Stimulated activated CD8-positive, alpha-beta memory T cell treated with anti-CD3 and anti-CD28 coated beads, Interleukin-2, amount 100 ng/mL, for 1 hour (primary cell): ENCODE measurements at places on chromosomes 16 and 17.

- no peak for DNase-seq
Observed at GRCh38 chr17:80599546-80600305, 55.1 kb downstream of the RPTOR start.

DNA sequence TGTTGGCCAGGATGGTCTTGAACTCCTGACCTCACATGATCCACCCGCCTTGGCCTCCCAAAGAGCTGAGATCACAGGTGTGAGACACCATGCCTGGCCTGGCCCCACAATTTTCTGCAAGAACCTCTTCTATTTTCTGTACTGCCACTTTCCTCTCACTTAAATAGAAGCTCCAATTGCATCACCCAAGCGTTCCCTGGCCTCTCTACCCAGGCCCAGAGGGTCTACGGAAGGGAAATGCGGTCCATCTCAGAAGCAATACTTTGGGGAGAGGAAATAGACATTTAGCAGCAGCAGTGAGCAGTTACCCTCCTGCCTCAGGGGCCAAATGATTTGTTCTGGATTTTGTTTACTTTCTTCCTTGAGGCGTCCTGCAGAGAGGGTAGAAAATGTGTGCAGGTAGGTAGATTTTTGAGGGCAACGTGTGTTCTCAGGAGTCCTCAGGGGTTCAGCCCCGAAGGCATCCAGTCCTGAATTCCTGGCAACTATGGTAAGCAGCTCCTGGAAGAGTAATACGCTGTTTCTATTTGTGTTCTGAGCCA is 11.0 kb downstream of the SLC6A4 start:
- DNase-seq: no peak

GRCh38 chr17:48892940-48893645 is 506 bp downstream of the ATP5MC1 start:
- DNase-seq: no peak

DNA sequence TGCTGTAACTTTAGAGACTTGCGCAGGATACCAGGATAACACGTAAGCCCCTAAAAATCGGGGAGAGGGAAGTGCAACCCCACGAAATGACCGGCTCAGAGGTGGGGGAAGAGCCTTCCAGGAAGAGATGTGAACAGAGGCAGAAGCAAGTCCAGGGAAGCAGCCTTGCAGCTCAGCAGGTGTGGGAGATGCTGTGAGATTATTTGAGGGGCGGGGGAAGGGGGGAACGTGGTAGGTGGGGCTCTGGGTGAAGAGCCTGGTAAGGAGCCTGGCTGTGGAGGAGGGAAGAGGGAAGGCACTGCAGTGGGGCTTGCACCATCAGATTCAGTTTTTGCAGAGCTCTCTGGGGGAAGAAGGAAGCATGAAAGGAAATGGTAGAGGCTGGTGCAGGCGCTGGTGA is 95.4 kb upstream of the CACNG5 start:
- no peak for DNase-seq

DNA sequence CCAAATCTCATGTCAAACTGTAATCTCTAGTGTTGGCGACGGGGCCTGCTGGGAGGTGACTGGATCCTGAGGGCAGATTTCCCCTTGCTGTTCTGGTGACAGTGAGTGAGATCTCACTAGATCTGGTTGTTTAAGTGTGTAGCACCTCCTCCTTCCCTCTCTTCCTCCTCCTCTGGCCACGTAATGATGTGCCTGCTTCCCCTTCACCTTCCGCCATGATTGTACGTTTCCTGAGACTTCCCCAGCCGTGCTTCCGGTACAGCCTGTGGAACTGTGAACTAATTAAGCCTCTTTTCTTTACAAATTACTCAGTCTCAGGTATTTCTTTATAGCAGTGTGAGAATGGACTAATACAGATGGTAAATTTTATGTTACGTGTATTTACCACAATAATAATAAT is 49.2 kb downstream of the METTL16 start:
- DNase-seq: no peak

DNA sequence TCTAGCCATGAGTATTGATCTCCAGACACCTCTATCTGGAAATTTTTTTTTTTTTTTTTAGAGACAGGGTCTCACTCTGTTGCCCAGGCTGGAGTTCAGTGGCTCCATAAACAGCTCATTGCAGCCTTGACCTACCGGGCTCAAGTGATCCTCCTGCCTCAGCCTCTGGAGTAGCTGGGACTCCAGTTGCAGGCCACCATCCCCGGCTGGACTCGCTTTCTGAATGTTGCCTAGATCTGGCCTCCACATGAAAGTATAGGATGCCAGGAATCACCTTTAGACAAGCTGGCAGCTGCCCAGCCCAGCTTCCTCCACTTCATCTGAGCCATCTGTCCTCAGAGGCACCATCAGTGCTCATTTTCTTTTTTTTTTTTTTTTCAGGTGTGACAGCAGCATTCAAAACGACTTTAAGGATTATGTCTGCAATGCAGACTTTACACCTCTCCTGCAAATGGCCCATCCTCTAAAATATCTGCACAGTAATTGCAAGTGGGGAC is 6.4 kb upstream of the PRR14 start:
- no peak for DNase-seq

GRCh38 chr16:27232061-27232900 is 29.0 kb downstream of the KDM8 start:
- DNase-seq: no peak

GRCh38 chr16:12531937-12532336 is 271.8 kb downstream of the CPPED1 start:
- no peak for DNase-seq

- DNase-seq: no peak
Observed at GRCh38 chr16:67430977-67431774, at the start of gene HSD11B2. Gene HSD11B2, plus strand, starts transcription at chr16:67431121. Its CDS starts 128 bp downstream, at chr16:67431249.

GRCh38 chr16:62700426-62701294 is 664.4 kb upstream of the CDH8 start:
- no peak for DNase-seq

GRCh38 chr17:21174713-21175112 is 39.2 kb downstream of the TMEM11 start:
- DNase-seq: no peak
